ENCODE measurements at places on chromosomes 16 and 17. TPM values are rescaled to one million over a fixed set of nuclear protein-coding genes. Genes with fewer than 3 reads are reported as not detected.

DNA sequence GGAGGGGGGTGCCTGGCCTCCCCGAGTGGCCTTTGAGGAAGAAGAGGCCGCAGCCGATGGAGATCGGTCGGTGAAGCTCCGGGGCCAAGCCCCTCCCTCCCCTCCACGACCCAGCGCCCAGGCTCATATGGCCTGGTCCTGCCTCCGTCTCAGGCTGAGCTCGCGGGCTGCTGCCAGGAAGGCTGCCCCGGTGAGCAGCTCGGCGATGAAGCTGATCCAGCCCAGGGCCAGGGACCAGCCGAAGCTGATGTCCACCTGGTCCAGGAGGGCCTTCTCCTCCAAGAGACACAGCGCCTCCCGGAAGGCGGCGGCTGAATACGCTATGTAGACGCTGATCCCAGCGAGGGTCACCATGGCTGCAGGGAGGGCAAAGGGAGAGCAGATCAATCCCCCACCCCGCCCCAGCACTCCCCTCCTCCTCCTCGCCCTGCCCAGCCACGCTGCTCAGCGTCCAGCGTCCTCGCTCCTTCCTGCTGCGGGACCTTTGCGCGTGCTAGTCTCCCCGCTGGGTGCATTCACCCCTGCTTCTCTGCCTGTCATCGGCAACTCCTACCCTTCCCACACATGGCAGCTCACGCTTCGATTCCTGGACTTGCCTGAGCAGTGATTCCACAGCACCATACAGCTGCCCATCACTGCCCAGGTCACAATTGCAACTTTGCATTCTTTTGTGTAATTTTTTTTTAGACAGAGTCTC lies 20.5 kb downstream of the TMEM114 start:
- no peak overlapping the region for H3K4me3 ChIP-seq
- no peak overlapping the region for H3K27ac ChIP-seq
- no peaks in the 10 kb centered on the region for H3K36me3 ChIP-seq
- no peaks in the 10 kb centered on the region for H3K4me1 ChIP-seq
- no peaks in the 10 kb centered on the region for H3K27me3 ChIP-seq

- H3K4me3 ChIP-seq, result no peak overlapping the region
- peak; percentile 61 for DNase-seq
- peak overlapping the region; percentile 68 for H3K27ac ChIP-seq
- no peaks in the 10 kb centered on the region for H3K27me3 ChIP-seq
Observed at GRCh38 chr17:903691-904481, 75.7 kb downstream of the NXN start.

- H3K27me3 ChIP-seq, result no peaks in the 10 kb centered on the region
- H3K36me3 ChIP-seq, result no peaks in the 10 kb centered on the region
- H3K4me3 ChIP-seq, result no peak overlapping the region
- no peak overlapping the region for H3K27ac ChIP-seq
- DNase-seq, result no peak
- H3K4me1 ChIP-seq, result no peaks in the 10 kb centered on the region
Observed at GRCh38 chr17:50609380-50610074, 25.2 kb upstream of the ABCC3 start.

The MYH2 gene
- total RNA-seq, result 0.23 TPM

The TOP2A gene
- 15.9 TPM for total RNA-seq

DNA sequence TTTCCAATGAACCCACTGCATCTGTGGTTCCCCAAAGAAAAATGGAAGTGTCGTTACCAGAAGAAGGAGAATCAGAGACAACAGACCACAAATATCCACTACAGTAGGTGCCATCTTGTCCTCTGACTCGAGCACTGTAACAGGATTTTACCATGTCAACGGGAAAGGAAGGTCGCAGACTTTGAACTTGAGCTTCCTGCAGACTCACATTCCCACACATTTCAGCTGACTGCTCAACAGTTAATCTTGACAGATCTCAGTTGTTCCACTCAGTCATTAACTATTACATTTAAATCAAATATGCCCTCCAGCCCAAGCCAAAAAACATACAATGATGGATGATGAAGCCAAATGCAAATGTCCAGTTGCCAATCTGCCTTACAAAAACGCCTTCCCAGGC lies 37.0 kb downstream of the GAS7 start:
- H3K27ac ChIP-seq, result no peak overlapping the region
- no peak for DNase-seq
- no peaks in the 10 kb centered on the region for H3K27me3 ChIP-seq
- H3K36me3 ChIP-seq, result no peaks in the 10 kb centered on the region

- no peaks in the 10 kb centered on the region for H3K27me3 ChIP-seq
- DNase-seq, result no peak
- no peak overlapping the region for H3K4me3 ChIP-seq
- H3K4me1 ChIP-seq, result no peaks in the 10 kb centered on the region
- H3K27ac ChIP-seq, result no peak overlapping the region
Observed at GRCh38 chr17:73719588-73720071, 75.4 kb upstream of the SDK2 start.

DNA sequence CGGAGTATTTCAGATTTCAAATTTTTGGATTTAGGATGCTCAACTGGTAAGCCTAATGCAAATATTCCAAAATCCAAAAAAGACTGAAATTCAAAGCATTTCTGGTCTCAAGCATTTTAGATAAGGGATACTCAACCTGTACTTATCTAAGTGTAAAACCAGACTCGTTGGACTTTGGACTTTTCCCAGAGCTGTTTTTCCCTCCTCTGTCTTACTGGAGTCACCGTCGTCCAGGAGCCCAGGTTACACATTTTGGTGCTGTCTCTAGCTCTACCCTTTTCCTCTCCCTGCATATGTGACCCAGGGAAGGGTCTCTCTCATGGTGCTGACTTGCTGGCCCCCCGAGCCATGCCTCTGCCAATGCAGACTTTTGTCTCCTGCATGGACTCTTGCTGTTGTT lies 46.0 kb upstream of the MMP2 start:
- H3K4me3 ChIP-seq, result no peak overlapping the region
- no peak for DNase-seq
- no peaks in the 10 kb centered on the region for H3K27me3 ChIP-seq
- no peak overlapping the region for H3K27ac ChIP-seq
- H3K4me1 ChIP-seq, result no peaks in the 10 kb centered on the region
- H3K36me3 ChIP-seq, result no peaks in the 10 kb centered on the region

DNA sequence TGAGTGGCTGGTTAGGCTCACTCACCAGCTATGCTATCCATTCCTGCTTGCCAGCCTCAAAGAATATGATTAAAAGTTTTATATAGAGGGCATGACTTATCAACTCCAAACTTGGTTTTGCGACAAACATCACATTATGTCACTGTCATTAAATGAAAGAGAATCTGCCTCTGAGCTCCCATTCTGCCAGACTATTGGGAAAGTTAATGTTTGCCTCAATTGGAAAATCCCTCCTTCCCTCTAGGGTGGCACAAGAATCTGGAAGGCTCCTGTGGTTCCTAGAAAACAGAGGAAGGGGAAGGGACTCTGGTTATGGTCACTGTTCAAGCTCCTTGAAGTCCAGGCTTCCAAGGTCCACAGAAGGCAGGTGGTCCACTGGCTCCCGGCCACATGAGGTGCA lies 50.5 kb upstream of the TEX2 start:
- H3K36me3 ChIP-seq, result no peaks in the 10 kb centered on the region
- no peaks in the 10 kb centered on the region for H3K4me1 ChIP-seq
- H3K4me3 ChIP-seq, result no peak overlapping the region
- no peak for DNase-seq
- H3K27me3 ChIP-seq, result no peaks in the 10 kb centered on the region

GRCh38 chr17:8806253-8806925 lies 7.2 kb upstream of the MFSD6L start:
- no peaks in the 10 kb centered on the region for H3K36me3 ChIP-seq
- DNase-seq, result no peak
- H3K4me3 ChIP-seq, result no peak overlapping the region
- no peak overlapping the region for H3K27ac ChIP-seq
- H3K4me1 ChIP-seq, result no peaks in the 10 kb centered on the region
- H3K27me3 ChIP-seq, result no peaks in the 10 kb centered on the region

GRCh38 chr16:88560714-88561484 lies 9.3 kb upstream of the ZC3H18 start:
- H3K27me3 ChIP-seq, result no peaks in the 10 kb centered on the region
- H3K36me3 ChIP-seq, result no peaks in the 10 kb centered on the region
- H3K4me1 ChIP-seq, result no peaks in the 10 kb centered on the region
- no peak for DNase-seq
- H3K27ac ChIP-seq, result no peak overlapping the region
- no peak overlapping the region for H3K4me3 ChIP-seq

DNA sequence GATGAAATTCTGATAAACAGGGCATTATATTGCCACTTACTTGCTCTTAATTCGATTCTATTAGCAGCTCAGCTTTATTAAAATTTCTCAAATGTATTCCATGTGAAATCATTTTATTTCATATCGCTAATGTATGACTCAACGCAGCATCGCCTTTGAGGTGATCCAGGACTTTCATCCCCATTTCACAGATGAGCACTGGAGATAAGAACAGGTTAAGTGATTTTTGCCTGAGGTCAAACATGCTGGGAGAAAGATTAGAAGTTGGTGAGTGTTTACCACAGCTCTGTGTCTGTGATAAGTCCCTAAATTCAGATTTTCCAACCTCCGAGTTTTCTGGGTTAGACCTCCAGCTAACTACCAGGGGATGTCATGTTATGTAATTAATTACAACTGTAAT lies 43.6 kb downstream of the RBFOX1 start:
- H3K27ac ChIP-seq, result no peak overlapping the region
- H3K4me1 ChIP-seq, result no peaks in the 10 kb centered on the region
- H3K36me3 ChIP-seq, result no peaks in the 10 kb centered on the region
- H3K27me3 ChIP-seq, result no peaks in the 10 kb centered on the region
- DNase-seq, result no peak
- no peak overlapping the region for H3K4me3 ChIP-seq

DNA sequence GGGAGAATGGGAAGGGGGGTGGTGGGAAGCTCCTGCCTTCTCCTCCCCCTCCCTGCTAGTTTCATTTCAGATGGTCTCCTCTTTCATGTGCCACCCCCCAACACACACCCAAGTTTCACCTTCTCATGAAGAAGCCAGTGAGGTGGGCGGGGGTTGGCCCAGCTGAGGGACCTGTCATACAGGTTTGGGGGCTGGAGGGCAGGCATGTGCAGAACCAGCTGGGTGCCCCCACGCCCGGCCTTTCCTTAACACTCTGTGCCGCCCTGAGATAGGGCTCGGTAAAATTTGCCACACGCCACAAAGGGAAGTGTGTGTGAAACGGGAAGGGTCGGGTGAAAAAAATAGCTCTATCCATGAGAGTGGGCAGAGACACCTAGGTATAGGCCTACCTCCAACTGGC lies 57.4 kb downstream of the PIPOX start:
- H3K27me3 ChIP-seq, result no peaks in the 10 kb centered on the region
- peaks cover 9% of the 10 kb centered on the region for H3K36me3 ChIP-seq
- H3K4me3 ChIP-seq, result no peak overlapping the region
- no peak for DNase-seq
- no peak overlapping the region for H3K27ac ChIP-seq

- no peaks in the 10 kb centered on the region for H3K36me3 ChIP-seq
- H3K27me3 ChIP-seq, result no peaks in the 10 kb centered on the region
- H3K27ac ChIP-seq, result no peak overlapping the region
Observed at GRCh38 chr17:61128661-61129115, 271.0 kb upstream of the TBX2 start.

The TBC1D3C gene
- total RNA-seq, result not detected

The SAMD14 gene
- 7.4 TPM for total RNA-seq

DNA sequence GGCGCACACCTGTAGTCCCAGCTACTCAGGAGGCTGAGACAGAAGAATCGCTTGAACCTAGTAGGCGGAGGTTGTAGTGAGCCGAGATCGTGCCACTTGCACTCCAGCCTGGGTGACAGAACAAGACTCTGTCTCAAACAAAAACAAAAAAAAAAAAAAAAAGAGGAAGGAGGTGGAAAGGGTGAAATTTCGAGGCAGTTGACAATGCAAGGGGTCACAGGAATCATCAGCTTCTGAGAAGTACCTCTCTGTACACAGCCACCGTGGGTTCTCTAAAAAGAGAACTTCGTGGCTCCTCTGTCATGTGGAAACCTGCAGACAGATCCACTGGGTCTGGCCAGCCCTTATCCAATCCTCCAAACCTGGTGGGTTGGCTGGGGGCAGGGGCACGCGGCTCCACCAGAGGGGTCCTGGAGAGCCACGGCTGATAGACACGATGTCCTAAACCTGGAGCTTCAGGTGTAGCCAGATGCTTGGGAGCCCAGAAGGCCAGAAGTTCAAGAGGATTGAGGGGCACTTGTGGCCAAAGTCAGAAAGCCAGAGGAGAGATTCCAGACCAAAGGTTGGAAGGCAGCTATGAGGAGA lies 540 bp upstream of the CD300LF start:
- H3K4me1 ChIP-seq, result no peaks in the 10 kb centered on the region
- no peak for DNase-seq
- H3K4me3 ChIP-seq, result no peak overlapping the region
- no peaks in the 10 kb centered on the region for H3K36me3 ChIP-seq

DNA sequence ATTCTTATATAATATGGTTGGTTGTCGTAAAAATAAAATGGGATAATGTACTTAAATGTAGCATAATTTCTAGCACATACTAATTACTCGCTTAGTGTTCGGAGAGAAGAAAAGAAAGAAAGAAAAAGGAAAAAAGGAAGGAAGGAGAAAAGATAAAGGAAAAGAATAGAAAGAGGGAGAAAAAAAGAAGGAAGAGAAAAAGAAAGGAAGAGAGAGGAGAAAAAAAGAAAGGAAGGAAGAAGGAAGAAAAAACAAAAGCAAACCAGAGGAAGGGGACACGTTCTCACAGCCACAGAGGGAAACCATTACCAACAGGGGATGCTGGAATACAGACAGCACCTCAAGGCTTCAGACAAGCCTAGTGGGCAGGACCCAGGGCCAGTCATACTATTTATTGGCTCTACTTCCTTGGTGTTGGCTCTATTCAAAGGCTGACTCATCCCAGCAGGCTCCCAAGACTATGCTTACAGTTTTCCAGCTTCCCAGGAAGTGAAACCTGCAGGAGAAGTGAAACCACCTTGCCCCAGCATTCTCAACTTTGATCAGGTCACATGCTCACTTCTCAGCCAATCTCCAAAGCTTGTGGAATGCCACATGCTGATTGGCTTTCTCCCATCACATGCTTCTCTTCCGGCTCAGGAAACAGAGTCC lies 273.5 kb upstream of the IRX5 start:
- no peak overlapping the region for H3K4me3 ChIP-seq
- no peak overlapping the region for H3K27ac ChIP-seq
- peaks cover 2% of the 10 kb centered on the region for H3K4me1 ChIP-seq
- no peaks in the 10 kb centered on the region for H3K36me3 ChIP-seq
- no peaks in the 10 kb centered on the region for H3K27me3 ChIP-seq

Measured in prostate gland (tissue), 2 donors.